ENCODE measurements at places on chromosomes 11 and 22.

GRCh38 chr11:134340354-134340964 is 8.7 kb downstream of the GLB1L2 start:
- DNase-seq = no peak

GRCh38 chr22:49935561-49935960 is 17.1 kb downstream of the CRELD2 start:
- DNase-seq = no peak

DNA sequence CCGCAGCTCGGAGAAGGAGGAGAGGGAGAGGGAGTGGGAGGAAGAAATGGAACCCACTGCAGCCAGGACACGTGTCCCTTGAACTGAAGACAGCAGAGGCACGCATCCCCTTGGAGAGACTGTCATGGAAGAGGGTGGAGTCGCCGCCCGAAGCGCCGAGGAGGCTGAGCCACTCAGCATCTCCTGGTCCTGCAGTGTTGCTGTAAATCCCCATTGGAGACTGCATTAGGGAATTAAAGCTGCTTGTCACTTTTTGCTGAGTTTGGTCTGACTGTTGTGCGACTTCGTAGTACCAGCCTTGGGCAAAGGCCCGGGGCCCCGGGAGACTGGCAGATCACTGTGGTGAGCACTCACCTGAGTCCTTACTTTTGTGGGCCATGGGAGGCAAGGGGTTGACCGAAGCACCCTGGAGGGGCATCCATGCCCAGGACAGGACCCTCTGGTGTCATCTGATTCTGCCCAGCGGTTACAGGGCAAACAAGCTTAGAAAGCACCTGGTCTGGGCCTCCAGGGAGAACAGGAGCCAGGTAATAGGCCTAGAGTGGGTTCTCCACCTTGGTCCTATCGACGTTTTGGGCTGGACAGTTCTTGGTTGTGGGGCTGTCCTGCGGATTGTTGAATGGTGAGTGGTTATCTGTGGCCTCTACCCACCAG is 797 bp downstream of the VPREB1 start:
- DNase-seq = no peak

DNA sequence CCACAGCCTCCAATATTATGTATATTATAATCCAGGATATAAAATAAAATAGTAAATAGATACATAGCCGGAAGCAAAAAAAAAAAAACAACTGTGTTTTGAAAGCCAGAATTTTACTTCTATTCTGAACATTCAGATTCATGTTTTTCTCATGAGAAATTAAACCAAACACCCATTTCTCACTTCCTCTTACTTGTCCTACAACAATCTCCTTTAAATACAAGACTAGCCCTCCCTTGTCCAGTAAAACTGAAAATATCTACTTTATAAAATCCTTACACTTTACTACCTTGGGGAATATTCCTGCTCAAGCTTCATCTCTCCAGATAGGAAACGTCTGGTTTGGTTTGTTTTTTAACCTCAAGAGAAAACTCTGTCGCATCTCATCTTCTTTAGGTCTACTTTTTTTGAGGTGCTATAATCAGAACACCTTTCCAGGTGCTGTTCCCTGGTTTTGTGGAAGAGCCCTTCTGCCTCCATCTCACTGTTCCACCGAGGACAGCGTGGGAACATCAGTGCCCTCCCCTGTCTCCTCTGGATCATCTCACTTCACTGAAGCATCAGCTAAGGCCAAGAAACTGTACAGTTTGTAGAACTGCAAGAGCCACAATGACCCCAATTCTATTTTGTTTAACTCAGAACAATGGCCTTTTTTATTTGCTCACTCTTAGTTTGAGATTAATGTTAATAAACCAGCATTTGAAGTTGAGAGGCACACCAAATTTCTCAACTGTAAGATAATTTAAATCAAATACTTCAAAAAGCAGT is 82.0 kb upstream of the ARHGAP32 start:
- no peak for DNase-seq

DNA sequence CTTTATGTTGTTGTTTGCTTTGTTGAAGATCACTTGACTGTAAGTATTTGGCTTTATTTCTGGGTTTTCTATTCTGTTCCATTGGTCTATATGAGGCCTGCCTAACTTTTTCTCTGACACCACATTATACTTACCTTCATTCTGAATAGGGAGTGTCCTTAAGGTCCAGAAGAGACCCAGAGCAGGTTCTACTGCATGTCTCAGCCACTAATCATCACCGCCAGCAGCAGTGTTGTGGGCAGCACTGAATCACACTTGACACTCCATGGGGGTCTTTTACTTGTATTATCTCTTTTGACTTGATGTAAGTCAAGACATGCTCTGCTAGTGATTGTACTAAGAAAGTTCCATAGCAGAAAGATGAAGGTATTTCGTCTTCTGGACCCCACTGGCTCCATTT is 274.9 kb downstream of the TENM4 start:
- DNase-seq = no peak

Measured in dorsolateral prefrontal cortex (tissue), 122 donors.